SW480 (cell line): ENCODE measurements at places on chromosomes 5 and 9.

DNA sequence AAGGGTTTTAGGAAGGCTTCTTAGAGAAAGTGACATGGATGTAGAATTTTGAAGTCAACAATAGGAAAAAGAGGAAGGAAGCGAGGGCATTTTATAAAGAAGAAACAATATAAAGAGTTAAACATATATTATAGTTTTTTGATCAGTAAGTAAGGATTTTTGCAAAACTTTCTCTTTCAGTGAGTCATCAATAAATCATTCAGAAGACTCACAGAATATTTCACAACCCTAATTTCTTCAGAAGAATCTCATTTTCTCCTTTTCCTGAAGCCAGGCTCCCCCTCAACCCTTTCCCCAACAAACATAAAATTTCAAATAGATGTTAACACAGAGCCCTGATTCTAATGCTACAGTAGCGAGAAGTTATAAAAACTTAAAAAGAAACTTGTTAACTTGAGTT is 4.3 kb upstream of the COX7C start:
- DNase-seq: no peak

DNA sequence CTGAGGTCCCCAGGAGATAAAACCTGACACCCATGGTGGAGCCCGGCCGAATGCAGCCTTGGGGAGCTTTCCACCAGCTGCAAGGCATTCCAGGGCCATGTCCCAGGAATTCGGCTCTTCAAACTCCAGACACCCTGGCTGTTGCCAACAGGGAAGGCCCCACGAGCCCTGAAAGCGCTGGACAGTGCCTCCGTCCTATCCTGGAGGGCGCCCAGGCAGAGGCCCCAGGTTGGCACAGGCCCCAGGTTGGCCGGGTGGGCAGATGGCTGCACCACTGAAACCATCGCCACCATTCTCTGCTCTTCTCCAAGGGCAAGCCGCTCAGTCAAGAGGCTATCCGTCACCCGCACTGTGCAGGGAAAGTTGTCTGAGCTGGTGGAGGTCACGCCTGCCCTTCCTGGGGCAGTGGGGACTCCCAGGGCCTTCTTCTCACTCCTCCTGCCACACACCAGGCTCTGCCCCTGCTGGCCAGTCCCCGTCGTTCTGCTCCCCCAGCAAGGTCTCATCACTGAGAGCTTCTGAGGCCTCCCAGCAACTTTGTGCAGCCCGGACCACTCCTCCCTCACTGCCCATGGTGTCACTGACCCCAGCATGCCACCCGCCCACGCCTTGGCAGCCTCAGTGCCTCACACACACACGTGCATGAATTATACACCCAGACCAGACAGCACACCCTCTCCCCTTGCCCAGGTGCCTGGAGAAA is 21.2 kb downstream of the SLC6A3 start:
- no peak for DNase-seq

GRCh38 chr5:143968071-143968878 is 156.3 kb downstream of the HMHB1 start:
- DNase-seq: peak; percentile 31

- no peak for DNase-seq
Measured at GRCh38 chr9:8668751-8669150, 869.2 kb upstream of the DMAC1 start.

DNA sequence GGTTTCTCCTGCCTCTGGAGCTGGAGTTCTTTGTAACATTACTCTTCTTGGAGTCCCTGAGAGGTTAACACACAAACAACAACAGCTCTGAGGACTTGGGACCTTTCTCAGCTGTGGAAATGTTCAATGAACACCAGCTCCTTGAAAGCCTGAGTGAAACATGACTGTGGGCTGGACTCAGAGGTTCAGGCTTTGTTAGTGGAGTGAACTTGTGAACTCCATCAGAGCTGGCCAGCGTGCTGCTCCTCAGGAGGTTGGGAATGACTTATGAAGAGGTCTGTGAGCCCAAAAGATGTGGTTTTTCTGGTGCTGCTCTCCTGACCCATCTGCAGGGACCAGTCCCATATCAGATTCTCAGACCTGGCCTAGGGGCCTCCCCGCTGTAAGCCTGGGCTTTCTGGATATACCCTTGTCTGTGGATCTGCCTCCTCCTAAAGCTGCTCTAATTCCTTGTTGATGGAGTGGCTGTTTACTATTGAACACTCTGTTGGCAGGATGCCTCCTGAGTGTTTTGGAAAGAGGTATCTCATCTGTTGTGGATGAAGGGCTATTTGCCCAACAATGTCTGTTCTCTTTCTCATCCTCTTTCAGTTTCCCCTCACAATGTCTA is 170.0 kb upstream of the GDNF start:
- DNase-seq: no peak

GRCh38 chr9:126436545-126437267 is 110.1 kb downstream of the MVB12B start:
- DNase-seq: no peak

DNA sequence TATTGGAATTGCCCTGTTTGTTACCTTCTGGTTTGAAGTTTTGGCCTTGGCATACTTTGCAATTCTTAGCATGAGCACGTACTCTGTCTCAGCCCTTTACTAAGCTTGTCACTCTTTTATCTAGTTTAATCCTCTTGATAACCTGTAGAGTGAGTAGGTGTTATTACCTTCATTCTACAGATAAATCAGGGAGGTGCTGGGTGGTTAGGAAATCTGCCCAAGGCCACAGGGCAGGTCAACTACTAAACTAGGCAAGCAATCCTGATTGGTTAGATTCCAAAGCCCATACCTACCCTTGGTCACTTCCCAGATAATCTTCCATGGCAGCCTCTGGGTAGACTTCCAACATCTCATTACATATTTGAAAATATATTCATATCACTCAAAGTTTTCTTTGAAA is 65.7 kb downstream of the PCSK5 start:
- DNase-seq: no peak

DNA sequence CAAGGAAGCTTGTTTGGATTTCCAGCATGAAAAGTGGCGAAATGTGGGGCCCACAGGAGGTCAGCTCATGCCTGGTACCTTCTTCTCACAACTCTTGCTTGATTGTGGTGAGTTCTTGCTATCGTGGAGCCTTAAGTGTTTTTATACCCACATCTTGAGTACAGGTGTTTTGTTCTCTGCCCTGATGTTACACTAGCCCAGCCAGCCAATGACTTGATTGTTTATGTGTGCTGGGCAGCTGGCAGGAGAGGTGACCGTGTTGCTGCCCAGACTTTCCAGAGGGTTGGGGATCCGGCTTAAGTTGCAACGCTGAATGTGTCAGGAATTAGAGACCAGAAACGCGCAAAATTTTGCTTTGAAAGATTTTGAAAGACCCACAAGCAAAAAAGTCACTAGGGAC is 24.0 kb upstream of the TPPP start:
- DNase-seq: no peak

DNA sequence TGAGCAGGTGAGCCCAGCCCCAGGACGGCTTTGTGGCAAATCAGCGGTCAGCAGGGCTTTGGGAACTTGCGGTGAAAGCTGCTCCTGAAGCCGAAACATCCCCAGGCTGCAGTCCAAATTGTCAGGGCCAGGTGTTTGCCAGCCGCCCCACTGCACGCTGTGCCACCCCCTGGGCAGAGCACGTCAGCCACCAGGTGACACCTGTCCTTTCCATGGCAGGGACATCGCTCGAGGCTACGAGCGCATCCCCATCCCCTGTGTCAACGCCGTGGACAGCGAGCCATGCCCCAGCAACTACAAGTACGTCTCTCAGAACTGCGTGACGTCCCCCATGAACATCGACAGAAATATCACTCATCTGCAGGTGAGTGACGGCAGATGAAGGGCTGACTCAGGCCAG is 64.4 kb upstream of the CACNA1B start:
- no peak for DNase-seq

DNA sequence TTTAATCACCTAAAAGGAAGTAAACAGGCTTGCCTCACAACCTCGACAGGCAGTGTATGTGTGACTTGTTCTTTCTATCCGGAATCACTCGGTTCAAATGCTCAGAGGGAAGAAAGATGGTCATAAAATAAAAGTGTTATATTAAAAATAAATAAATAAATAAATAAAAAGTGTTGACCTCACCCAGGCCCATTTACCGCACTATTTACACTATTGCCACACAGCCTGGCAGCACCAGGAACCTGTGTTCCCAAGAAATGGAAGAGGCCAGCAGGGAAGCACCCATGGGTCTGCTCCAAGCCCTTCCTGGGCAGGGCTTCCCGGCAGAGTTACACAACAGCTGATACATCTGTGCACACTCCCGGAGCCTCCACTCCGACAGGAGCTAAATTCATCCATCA is 127.9 kb downstream of the EFNA5 start:
- peak; percentile 73 for DNase-seq

- DNase-seq: no peak
Measured at GRCh38 chr5:153749960-153750359, 259.5 kb downstream of the GRIA1 start.

- no peak for DNase-seq
Measured at GRCh38 chr9:27672718-27673117, 99.4 kb upstream of the C9orf72 start.

DNA sequence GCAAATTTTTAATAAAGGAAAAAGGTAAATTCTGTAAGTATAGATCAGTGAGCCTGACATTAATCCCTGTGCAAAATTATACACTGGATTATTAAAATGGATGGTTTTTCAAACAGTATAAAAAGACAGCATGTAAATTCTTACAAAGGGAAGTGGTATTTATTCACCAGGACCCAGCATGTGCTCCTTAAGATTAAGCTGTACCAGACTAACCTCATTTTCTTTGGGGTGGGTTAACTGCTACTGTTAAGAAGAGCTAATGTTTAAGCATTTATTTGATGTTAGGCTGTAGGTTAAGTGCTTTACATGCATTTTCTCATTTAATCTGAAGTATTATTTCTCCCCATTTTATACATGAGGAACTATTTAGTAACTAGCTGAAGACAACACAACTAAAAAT is 60.3 kb upstream of the RFX3 start:
- no peak for DNase-seq

DNA sequence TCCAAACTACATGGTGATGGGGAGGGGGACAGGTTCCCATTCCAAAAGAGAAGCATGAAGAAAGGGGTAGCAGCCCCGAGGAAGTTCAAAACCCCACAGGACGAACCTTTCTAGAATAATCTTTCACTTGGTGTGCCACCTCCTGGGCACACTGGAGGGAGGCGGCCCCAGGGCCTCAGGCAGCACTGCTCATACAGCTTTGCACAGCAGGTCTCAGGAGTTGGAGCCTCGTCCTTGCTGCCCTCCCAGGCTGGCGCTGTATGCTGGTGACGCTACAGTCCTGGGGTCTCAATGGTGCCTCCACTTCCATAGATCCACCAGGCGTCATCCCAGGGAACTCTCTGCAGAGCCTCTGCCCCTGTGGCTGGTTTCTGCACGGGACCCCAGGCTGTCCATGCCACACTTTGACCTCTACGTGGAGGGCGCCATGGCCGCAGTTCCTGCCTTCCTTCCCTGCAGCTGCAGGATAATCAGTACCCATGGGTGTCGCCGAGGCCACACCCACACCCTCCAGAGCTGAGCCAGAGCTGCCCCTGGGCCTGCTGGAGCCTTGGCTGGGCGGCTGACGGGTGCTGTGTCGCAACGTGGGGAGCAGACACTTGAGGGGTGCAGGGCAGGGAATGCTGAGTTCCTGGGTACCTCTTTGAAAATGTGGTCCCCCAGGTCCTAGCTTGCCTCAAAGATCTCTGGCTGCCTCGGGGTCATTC is 95.3 kb downstream of the COL5A1 start:
- no peak for DNase-seq

GRCh38 chr5:3534997-3535396 is 60.6 kb upstream of the IRX1 start:
- DNase-seq: no peak

- DNase-seq: peak; percentile 55
Measured at GRCh38 chr5:134227259-134227658, 1.4 kb upstream of the PPP2CA start.

DNA sequence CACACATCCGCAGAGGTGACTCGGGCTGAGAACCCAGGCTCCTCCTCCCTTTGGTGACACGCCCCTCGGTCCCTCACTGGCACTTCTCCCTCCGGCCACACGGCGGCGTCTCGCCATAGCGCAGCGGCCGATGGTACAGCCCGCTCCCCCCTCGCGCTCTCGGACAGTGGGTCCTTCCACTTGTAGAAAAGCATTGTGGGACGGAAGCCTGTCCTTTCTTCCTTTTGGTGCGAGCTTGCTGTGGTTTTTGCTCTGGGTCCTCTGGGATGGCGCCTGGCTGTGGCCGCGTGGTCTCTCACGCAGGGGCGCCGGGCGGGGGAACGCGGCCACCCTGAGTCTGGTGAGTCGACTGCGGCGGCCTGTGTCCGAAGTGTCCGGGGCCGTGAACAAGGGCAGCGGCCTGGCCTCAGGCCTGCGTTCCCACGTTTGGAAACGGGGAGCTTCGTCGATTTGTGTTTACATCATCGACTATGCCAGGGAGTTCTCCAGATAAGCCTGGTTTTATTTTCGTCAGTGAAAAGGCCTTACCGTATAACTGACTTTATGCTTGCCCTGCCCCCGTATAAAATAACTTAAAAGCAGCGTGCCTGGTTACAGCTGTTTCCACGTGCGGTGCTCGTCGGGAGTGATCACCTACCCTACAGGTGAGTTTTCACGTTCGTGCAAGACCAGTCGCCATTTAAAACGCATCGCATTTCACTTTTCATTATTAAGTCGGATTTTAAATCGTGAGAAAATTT is 258.3 kb downstream of the EPB41L4A start:
- DNase-seq: peak; percentile 89

GRCh38 chr5:108940506-108940905 is 192.8 kb downstream of the FER start:
- no peak for DNase-seq

- no peak for DNase-seq
Measured at GRCh38 chr5:143118222-143118621, 285.3 kb downstream of the NR3C1 start.

GRCh38 chr5:11903614-11904264 is 507 bp downstream of the CTNND2 start:
- DNase-seq: no peak

GRCh38 chr9:138072897-138073296 is 195.3 kb downstream of the CACNA1B start:
- DNase-seq: no peak

GRCh38 chr5:169763376-169764017 is 126.4 kb downstream of the DOCK2 start:
- DNase-seq: no peak

- peak; percentile 55 for DNase-seq
Measured at GRCh38 chr5:95081982-95082381, 202.9 kb downstream of the MCTP1 start.

DNA sequence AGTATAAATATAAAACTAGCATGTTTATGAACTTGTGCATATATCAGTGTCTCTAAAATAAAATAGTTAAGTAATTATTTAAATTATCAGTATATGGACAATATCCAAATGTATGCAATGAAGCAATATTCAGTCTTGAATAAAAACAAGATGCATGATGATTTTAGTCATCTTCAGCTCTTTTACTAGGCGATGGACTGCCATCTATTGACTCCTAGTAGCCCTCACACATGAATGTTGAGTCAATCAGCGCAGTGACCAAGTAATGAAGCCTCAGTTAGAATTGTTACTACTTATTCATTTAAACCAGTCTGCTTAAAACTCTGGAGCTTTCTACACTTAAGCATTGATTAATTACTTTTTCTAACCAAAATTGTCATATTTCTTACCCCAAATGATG is 92.9 kb upstream of the GRHPR start:
- DNase-seq: peak; percentile 23
